ENCODE measurements at places on chromosomes 16 and 17.

- no peak for DNase-seq
These were observed 122.4 kb upstream of the CDC42EP4 start for GRCh38 chr17:73434154-73434553.

- DNase-seq: no peak
These were observed 939 bp downstream of the CORO6 start for GRCh38 chr17:29621751-29622194.

- DNase-seq: no peak
These were observed at the start of gene HELZ for GRCh38 chr17:67245073-67245693. Gene HELZ (minus strand): TSS chr17:67245196. CDS start chr17:67218804, 26,392 bp downstream.

- no peak for DNase-seq
These were observed 5.3 kb upstream of the NOD2 start for GRCh38 chr16:50688083-50688482.

DNA sequence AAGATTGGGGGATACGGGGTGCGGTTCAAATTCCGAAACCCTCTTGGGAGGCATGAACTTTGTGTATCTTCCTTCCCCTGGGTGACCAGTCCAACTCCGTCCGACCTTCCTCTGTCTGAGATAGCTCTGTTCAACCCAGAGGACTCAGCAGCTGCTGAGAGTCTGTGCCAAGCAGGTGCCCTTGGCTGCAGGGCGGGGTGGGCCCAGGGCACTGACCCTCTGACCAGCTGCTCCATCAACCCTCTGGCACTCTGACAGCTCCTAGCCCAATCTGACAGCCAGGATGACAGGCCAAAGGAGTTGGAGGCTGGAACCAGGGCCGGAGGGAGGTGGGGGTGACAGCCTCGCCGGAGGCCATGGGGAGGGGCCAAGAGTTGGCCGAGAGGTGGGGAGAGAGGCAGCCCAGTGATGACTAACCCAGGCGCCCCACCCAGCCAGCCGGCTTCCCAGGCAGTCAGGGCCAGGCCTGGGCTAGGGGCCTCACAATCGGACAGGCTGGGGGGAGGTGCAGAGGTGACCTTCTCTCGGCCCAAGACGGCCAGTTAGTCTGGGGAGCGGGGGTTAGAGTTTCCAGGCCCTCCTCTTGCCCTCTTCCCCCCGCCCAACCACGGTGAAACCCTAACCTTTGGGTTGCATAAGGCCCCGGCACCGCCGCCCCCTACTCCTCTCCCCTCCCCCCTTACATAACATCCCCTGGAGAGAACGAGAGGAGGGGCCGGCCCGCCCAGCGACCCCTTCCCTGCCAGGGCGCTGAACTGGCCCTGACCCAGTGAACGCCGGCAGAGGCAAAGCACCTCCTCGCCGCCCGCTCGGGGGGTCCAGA lies 5.0 kb upstream of the TLCD2 start:
- peak; percentile 57 for DNase-seq

GRCh38 chr16:47079860-47080259 lies 63.9 kb downstream of the NETO2 start:
- no peak for DNase-seq

- no peak for DNase-seq
These were observed 35.9 kb downstream of the RANBP10 start for GRCh38 chr16:67770346-67770991.

- no peak for DNase-seq
These were observed 8.1 kb upstream of the FLYWCH2 start for GRCh38 chr16:2874912-2875362.

DNA sequence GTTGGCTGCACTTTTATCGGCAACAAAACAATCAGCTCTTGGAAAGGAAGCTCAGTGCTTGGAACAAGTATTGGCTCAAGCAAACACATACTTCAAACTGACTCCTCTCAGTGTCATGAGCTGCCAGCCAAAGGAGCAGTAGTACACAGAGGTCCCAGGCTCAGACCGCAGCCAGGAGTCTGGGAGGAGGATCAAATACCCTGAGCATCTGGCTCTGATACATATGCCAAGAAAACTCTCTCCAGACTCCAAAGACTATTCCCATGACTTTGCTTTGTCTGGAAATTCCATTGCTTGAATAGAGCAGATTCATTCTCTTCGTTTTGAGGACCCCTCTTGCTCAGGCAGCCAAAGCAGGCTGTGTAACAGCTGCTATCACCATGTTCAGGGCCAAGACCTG lies 501.6 kb upstream of the PSMD7 start:
- DNase-seq: no peak

- no peak for DNase-seq
These were observed 18.3 kb downstream of the TPSG1 start for GRCh38 chr16:1206786-1207185.

- no peak for DNase-seq
These were observed 1.8 kb downstream of the SLC12A4 start for GRCh38 chr16:67966549-67967182.
